Activated CD4-positive, alpha-beta memory T cell treated with anti-CD3 and anti-CD28 coated beads, Interleukin-2, amount 10 ng/mL, durations not matched to agents 7 days and 5 days (primary cell): ENCODE measurements at places on chromosomes 6 and 20. TPM values are rescaled to one million over a fixed set of nuclear protein-coding genes. Genes with fewer than 3 reads are reported as not detected.

CBLN4 gene
- total RNA-seq = not detected

RIPOR2 gene
- total RNA-seq = 234 TPM

PRKN gene
- total RNA-seq = 0.43 TPM

THBS2 gene
- not detected for total RNA-seq

CD93 gene
- 5.6 TPM for total RNA-seq

LGSN gene
- total RNA-seq = 0.15 TPM

BNIP5 gene
- total RNA-seq = not detected

OR2H2 gene
- not detected for total RNA-seq

IDH3B gene
- 78.8 TPM for total RNA-seq

KCNQ5 gene
- total RNA-seq = 4.3 TPM
